Stimulated activated CD8-positive, alpha-beta memory T cell treated with anti-CD3 and anti-CD28 coated beads, Interleukin-7, amount 100 ng/mL, for 1 hour (primary cell): ENCODE measurements at places on chromosomes 7 and 10.

DNA sequence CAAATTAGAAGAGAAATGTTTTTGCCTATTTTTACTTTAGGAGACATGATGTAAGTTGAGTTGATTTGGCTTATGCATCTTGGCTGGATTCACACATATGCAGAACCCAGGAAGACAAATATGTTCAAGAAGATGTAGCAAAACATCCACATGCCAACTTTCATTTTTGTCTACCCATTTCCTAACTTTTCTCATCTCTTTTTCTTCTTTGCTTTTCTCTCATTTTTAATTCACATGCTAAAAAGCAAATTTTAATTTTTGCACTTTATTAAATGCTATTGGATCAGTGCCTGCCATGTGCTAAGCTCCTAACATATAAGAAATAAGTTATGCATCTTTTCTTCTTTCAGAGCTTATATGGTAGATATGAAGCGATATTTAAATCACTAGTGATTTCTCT is 143.7 kb upstream of the GRM3 start:
- no peak for DNase-seq

DNA sequence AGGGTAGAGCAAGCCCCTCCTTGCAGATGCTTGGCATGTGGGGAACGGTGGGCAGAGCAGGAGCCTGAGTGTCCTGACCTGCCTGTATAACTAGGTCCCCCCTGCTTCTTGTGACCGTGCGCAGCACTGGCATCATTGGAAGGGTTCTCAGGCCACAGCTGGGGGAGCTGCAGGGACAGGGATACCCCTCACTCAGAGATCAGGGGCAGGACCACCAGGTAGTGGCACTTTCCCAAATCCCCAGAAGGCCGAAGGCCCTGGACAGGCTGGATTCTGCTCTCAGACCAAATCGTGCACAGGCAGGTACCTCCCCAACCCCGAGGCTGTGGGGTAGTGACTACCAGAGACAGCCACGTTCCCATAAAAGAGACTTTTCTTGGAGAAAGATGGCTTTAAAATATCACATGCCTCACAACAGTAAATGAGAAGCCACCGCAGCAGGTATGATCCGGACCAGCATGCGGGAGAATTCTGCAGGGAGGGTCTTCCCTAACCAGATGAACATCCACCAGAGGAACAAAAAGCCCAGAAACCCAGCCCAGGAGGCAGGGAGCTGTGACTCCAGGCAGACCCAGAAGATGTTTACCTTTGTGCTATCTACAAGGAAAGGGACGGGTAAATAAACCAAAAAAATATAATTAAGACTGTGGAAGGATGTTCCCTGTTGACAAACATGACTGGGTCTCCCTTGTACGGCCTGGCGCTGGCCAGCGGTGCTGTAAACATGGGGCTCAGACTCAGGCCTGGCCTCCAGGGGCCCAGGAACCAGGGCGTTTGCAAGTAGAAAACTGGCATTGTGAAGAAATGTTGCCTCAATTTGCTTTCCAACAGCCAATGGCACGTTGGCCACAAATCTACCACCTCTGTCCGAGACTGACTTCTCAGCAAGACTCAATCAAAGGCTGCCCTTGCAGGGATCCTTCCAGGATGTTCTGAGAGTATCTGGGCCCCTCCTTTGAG is 180.0 kb downstream of the TNS3 start:
- DNase-seq = no peak

DNA sequence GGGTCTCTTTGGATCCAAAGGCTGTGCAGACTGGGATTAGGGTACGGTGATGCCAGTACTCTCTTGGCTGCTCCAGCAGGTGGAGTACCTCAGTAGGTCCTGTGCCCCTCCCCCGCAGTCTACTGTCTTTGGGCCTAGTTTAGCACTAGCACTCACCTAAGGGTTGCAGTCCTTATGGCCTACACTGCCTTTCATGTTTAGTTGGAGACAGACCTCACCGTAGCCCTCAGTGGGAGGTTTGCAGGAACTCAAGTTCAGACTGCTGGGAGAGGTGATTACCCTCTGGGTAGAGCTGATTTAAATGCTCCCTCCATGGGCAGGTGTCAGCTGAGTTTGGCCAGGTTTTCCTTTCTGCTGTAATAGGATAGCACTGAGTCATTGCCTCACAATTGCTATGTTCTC is 210.8 kb upstream of the TMEM196 start:
- DNase-seq = no peak

- no peak for DNase-seq
Observed at GRCh38 chr7:41328131-41328530, 374.8 kb downstream of the INHBA start.

- DNase-seq = no peak
Observed at GRCh38 chr10:132677473-132678227, 108.3 kb downstream of the NKX6-2 start.

GRCh38 chr10:126674741-126675515 is 4.4 kb upstream of the C10orf90 start:
- DNase-seq = no peak

- DNase-seq = no peak
Observed at GRCh38 chr7:24337180-24337579, 53.2 kb downstream of the NPY start.

- DNase-seq = no peak
Observed at GRCh38 chr7:45035893-45036292, 35.9 kb downstream of the CCM2 start.

- peak; percentile 18 for DNase-seq
Observed at GRCh38 chr7:44073664-44074348, 8.4 kb upstream of the PGAM2 start.

GRCh38 chr10:10259013-10259412 is 758.7 kb upstream of the CELF2 start:
- no peak for DNase-seq

DNA sequence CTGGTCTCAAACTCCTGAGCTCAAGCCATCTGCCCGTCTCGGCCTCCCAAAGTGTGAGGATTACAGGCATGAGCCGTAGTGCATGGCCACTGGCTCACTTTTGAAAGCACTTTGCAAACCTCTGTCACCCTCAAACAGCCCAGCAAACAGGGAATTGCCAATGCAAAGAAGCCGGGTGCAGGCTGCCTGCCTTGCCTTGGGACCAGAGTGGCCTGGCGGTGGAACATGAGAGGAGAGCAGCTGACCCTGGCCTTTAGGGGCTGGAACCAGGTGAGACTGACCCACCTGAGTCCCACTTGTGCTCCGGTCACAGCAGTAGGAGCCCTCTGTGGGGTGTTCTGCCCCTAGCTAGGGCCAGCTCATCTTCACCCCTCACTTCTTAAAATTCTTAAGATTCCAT is 237.1 kb upstream of the GALNT17 start:
- no peak for DNase-seq

DNA sequence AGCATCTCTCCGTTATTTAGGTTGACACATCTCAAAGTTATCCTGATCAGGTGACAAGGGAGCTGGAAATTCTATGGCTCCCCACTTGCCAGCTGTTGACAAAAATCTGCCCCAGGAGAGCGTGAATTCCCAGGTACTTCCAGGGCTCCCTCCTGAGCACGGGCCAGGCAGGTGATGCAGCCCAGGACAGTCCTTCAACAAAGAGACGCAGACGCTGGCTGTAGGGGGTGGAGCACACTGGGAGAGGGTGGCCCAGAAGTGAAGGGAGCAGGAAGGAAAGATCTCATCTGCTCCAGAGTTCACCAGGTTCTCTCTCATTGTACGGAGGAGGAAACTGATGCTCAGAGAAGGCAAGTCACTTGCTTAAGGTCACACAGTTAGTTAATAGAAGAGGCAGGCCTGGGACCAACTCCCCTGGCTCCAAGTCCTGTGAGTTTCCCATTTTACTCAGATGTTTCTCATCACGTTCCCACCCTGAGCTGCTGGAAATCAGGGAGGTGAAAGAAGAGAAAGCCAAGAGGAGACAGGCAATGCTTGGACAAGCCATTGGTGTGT is 41.0 kb upstream of the CHST3 start:
- DNase-seq = no peak

DNA sequence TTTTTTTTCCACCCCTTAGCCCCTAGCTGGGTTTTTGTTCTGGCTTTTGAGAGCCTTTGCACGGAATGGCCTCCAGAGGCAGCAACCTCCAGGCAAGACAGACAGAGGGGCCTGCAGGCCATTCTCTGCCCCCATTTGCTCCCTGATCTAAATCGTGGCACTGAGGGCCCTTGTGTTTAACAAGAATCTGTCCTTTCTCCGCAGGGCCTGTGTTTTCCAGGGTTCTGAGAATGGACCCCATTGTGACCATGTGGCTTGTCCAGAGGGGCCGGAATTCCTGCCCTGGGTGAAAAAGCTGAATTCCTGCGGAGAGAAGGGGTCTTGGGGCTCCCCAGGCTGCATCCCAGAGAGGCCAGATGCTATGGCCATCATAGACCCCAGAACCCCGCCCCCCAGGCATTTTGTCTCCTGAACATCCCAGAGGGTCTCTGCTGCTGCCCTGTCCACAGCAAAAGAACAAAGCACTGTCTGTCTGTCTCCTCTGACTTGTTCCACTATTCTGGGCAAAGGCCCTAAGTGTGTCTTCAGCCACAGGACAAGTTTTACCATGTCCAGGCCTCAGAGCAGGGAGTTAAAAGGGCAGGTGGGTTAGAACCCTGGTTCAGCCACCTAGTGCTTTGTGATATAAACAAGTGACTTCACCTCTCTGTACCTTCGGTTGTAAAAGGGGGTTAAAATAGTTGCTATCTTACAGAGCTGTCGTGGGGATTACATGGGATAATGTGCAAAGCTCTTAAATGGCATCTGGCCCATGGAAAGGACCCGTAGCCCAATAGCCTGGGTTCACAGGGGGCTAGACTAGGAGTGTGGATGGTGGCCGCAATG is 155.6 kb downstream of the SH3PXD2A start:
- DNase-seq = no peak

GRCh38 chr7:87359366-87359765 is 13.9 kb downstream of the CROT start:
- no peak for DNase-seq

DNA sequence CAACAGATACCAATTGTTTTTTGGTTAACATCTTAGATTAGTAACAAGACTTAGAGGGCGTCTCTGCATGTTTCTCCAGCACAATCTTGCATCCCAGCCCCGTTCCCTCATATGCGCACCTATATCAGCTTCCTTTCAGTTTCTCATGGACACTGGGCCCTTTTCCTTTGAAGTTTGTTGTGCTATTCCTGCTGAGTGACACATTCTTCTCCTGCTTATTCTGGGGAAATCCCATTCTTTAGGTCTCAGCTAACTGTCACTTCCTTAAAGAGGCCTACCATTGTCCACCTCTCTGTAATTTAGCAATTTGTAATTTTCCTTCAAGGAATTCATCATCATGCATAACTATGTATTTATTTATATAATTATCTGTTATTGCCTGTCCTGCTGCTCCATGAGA is 110.3 kb upstream of the STEAP1B start:
- DNase-seq = no peak

DNA sequence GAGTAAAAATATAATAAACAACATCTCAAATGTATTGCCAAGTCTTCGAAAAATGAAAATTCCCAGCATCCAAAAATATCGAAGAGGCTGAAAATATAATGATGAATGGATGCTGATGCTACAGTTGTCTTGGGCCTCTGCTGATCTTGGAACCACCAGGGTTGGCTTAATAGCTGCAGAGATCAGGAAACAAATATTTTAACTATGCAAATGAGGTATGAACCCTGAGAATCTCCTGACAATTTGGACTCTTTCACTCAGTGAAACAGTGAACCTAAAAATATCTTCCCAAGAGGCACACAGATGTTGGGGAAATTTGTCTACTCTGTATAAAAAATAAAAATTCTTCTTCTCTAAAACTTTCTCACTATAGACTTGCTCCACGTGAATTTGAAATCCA is 97.7 kb upstream of the EGFR start:
- DNase-seq = no peak

- no peak for DNase-seq
Observed at GRCh38 chr7:51785876-51786275, 469.3 kb upstream of the COBL start.

DNA sequence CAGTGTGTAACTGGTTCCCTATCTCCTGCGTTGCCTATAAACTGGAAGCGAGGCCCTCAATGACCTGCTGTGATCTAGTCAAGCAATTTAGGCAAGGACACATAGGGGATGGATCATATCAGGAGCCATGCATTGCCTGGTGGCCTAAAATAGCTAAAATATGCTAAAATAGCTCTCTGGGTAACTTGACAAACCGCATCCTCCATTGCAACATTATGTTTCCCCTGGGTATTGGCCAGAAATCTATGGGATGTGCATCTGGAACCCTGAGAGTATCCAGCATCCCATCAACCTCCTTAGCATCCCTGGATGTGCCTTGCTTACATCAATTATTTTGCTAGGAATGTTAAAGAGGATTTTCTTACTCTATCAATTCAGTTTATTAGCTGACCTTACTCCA is 91.7 kb upstream of the ADCY1 start:
- no peak for DNase-seq

DNA sequence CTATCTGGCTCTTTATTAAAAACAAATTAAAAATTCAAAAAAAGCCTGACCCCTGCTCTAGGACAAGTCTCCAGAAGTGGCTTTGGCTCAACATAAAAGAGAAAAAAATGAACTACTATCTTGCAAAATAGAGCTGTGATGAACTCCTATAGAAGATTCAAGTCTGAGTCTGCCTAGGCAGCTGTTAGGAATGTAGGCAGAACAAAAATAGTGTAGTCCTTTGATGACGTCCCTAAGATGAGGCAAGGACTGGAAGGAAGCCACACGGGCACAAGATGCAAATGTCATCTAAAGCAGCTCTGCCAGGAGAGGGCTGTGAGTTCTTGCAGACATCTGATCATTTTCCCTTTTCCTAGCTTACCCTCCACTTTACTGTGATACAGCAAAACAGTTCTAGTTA is 20.5 kb downstream of the ASNS start:
- DNase-seq = no peak

GRCh38 chr7:20395104-20395503 is 64.4 kb downstream of the ITGB8 start:
- DNase-seq = no peak

DNA sequence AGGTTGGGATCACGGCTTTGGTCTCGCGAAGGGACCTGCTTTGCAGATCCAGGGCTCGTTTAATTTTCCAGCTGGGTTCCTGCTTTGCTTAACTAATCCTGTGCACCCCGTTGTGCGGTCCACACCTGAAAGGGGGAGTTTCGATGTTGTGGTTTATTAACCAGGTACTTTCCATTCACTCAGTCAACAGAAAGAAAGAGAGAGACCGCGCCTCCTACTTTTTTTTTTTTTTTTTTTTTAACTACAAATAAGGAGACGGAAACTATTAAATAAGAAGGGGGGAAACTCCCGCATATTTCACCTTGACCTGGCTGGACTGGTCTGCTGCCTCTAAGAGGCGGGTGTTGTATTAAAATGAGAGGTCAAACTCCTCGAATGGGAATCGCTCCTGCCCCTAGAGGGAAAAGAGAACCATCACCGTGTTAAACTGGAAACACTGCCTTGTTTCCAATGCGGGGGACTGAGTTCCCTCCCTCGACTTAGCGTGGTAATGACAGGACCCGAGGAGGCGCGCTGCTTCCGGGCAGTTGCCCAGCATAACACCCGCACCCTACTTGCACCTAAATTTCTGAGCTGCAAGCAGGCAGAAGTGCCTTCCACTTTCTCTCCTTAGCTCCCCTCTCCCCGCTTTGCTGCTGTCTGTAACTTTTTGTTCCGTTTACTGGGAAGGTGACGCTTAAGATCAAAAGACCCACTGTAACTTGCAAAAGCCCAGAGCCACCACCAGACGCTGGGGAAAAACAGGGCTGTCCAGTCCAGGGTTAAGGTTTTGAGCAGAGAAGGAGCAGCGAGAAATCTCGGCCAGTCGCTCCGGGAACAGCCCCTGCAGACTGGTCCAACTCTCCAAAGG is 1.1 kb upstream of the ITGB8 start:
- DNase-seq = no peak
